ENCODE measurements at places on chromosomes 2 and 18.
A peak's percentile ranks its signal among the peaks of the same experiment; 100 is the strongest.

GRCh38 chr18:27577265-27577664 lies 392.2 kb upstream of the CHST9 start:
- DNase-seq, result no peak

GRCh38 chr2:3460831-3461800 lies 58.2 kb downstream of the ADI1 start:
- no peak for DNase-seq

DNA sequence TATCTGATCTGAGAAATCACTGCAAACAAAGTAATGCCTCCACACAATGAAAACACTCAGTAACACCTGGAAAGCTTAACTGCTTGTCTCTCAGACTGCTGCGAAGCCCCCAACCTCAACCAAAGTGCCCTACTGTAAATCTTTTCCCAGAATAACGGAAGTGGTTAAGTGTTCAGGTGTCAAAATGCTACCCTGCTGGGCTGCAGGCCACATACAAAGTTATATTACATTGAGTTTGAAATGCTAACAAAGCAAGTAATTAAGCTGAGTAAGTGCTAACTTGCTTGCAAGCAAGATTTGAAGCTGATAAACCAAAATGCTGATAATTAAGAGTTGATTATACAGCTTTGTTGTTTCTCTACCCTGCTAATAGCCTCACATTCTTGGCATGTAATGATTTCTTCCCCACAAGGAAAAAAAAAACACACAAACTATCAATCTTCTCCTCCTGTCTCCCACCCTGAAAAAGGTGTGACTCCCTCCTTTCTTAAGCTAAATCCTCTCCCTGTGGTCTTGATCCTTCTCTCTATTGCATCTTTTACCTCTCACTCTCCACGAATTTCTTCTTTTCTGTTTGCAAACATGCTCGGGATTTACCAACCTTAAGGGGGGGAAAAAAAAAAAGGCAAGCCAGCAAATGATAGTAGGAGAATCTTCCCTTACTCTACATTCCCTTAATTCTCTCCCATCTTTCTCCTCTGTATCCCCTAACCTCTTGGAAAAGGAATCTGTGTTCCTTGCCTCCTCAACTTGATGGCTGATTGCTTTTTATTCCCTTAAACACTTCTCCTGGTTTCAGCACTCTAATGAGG lies 266.8 kb upstream of the SIX3 start:
- no peak for DNase-seq

DNA sequence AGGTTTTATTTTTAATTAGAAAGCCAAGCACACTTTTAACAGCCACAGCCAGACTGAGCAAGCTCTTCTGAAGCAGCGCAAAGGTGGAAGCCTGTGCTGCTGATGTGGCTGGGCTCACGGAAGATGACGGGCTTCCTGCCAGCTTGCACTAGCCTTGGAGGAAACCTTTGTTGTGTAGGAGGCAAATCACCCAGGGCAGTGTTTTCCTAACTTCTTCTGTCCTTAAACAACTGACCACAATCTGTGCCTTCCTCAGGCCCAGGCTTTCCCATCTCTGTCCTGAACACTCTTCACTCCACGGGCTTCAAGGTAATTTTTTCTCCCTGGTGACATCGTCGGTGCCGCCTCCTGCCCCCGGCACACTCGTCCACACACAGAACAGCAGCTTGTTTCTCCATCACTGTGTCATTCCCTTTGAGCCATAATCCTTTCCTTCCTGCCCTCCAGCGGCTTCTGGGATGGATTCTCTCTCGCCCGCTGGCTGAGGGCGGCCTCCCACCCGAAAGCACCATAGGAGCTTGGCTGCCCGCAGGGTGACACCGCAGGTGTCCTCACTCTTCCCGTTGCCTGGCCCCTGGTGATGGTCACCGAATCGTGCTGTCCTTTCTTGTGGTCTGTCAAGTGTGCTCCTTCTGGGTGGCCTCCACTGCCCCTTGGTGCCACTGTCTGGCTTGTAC lies 31.1 kb upstream of the INHBB start:
- no peak for DNase-seq

- peak; percentile 78 for DNase-seq
These were observed 1.0 kb downstream of the RTN4 start for GRCh38 chr2:55049043-55049820.

GRCh38 chr2:195706161-195706900 lies 49.3 kb downstream of the SLC39A10 start:
- DNase-seq, result peak; percentile 60

- no peak for DNase-seq
These were observed 100.5 kb downstream of the SPOPL start for GRCh38 chr2:138602166-138602460.

GRCh38 chr2:10909050-10909995 lies 2.4 kb upstream of the KCNF1 start:
- no peak for DNase-seq

DNA sequence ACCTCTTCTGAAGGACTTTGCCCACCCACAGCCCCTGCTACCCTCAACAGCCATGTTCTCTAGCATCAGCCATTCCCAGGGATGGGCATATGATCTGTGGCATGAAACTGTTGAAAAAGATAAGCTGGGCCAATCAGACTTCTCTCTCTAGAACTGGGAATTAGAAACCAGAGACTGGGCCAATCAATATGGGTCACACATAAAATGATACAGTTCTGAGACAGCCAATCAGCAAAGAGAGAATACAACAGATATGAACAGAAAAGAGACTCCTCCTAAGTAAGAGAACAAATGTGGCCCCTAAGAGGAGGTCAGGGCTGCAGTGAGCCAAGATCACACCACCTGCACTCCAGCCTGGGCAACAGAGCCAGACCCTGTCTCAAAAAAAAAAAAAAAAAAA lies 2.1 kb downstream of the KIDINS220 start:
- DNase-seq, result no peak

DNA sequence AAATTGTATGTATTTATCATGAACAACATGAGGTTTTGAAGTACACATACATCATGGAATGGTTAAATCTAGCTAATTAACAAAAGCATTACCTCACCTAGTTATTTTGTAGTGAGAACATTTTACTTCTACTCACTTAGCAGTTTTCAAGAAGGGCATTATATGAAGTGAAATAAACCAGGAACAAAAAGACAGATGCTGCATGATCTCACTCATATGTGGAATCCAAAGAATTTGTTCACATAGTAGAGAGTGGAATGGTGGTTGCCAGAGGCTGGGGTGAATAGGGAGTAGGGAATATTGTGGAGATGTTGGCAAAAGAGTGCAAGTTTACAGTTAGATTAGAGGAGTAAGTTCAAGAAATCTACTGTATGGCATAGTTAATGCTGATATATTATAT lies 292.0 kb downstream of the ASXL3 start:
- peak; percentile 34 for DNase-seq

DNA sequence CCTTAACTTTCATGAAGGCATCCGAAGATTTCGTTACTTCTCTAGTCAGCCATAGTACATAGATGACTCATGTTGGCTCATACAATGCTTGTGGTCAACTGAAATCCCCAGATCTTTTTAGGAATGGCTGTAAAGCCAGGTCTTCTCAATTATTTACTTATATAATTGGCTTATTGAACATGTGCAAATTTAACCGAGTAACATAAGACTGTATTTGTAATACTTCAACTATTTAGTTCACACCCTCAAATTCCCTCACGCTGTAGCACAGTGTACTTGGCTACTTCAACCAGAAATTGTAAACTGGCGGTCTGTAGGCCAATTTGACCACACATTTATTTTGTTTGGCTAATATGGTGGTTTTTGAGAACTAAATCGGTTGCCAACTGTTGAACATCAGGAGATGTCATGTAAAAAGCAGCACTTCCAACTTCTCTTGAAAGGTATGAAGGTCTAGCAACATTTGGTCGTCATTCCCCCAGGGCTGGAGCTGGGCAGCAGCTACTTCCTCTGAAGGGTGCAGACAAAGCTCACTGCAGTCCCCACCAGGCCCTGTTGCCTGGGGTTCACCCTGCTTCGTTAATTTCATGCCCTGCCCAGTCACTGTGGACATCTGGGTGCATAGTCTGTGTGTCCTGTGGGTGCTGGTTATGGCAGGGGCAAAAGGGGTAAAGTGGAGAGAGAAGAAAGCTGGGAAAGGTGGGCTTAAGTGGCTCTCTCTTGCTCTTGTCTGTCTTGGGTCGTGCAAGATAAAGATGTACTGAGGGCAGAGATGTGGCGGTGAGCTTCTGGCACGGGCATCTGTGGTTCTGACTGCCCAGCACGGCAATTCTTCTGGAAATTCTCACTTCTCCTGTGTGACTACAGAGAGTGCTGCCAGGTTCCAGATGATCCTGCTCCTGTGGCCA lies 3.2 kb upstream of the SH3RF3 start:
- DNase-seq, result peak; percentile 96

DNA sequence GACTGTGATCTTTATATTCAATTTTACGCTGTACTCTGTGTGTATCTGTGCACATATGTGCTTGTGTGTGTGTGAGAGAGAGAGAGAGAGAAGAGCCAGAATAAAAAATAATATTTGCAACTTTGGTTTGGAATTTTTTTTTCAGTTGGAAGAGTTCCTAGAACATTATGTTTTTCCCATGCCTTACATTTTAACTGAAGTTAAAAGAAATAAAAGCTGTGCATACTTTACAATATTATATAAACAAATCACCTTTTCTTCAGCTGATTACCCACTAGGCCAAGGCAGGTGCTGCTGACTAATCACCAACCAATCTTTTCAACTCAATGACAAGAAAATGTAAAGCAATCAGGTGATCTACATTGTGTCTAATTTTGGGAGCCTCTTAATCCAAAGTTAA lies 366.3 kb downstream of the NYAP2 start:
- no peak for DNase-seq

GRCh38 chr2:212752730-212753351 lies 214.2 kb upstream of the ERBB4 start:
- DNase-seq, result no peak

GRCh38 chr2:171217330-171217729 lies 56.6 kb upstream of the TLK1 start:
- DNase-seq, result no peak

GRCh38 chr2:19574778-19575260 lies 216.4 kb upstream of the OSR1 start:
- peak; percentile 86 for DNase-seq

DNA sequence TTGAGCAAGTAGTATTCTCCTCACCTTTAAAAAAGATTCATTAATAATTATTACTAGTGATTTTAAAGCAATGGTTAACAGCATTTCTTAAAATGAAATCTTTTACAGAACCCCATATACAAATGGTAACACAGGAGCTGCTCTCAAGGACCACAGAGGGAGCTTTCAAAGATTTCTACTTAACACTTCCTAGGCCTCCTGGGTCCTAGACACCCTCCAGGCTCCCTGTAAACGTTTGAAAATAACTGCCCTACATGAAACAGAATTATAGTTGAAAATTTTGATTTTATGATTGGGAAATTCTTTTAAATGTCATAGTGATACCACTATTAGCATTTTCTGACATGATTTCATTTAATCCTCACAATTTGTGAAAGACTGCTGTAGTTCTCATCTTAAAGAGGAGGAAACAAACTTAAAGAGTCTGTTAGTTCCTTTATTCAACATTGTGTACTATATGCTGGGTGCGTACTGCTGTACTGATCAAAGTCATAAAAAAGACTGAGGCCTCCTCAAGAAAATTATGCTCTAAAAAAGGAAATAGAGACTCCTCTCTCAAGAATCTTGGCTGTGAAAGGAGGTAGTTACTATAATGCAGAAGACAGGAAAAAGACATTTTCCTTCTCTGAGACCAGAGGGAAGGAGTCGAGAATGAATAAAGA lies 10.6 kb downstream of the CUL3 start:
- no peak for DNase-seq

- DNase-seq, result no peak
These were observed 1.9 kb upstream of the GRP start for GRCh38 chr18:59218018-59218417.

GRCh38 chr2:157927155-157927554 lies 51.0 kb upstream of the ACVR1 start:
- no peak for DNase-seq

DNA sequence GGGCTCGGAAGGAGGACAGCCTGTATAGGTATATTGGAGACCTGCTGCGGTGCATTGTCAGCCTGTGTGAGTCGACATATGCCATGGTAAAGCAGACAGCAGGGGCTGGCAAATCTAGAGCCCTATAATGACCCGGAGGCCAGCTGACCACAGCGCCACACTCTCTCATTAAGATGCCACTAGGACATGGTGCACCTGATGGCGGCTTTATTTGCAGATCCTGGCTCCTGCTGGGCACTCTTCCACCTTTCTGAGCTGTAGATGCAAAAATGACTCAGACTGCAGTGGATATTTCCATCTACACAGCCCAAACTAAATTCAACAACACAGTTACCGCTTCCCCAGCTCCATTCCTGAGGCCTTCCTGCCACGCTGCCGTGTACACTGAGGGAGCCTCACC lies 389.9 kb downstream of the TNS1 start:
- no peak for DNase-seq

GRCh38 chr18:72086421-72086820 lies 457.7 kb downstream of the CBLN2 start:
- peak; percentile 32 for DNase-seq

GRCh38 chr2:182509216-182509615 lies 82.4 kb upstream of the PDE1A start:
- DNase-seq, result no peak

DNA sequence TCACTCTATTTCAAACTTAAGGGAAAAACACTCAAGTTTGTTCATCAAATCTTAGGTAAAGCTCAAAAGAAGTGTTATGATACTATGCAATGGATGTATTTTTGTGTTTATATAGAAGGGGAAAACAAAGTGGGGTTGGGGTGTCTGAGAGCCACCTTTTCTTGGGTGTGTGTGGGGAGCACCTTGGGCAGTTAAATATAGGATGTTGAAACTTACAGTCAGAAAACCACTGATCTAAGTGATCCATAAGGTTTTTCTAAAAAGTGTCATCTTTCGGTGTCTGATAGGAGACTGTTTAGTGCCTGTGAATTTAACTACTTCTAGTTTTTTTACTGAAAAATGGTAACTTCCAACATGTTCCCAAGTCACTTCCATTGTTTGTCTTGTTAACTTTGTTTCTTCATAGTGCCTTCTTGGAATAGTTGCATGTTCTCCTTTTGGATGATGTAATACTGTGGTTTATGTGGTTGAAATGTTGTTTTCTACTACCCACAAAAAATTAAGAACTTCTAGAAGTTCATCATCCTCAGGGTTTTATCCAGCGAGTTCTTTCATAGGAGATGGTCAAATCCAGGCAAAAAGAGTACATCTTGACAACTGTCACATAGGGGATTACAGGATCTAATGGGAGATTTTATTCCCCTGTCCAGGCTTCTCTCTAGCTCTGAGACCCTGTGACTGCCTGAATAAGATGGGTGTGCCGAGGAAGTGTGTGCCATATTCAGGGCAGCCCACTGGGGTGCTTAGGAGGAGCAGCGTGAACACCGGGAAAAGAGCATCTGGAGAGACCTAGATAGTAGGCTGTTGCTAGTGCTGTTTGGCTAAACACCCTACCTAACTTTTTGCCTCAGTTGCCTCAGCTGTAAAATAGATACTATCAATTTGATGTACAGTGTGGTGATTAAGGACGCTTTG lies 46.2 kb downstream of the CAB39 start:
- DNase-seq, result peak; percentile 87
